ENCODE measurements at places on chromosomes 13 and 19.

- DNase-seq = no peak
These were observed 34.2 kb upstream of the SERTM1 start for GRCh38 chr13:36639610-36640009.

GRCh38 chr19:18446145-18446810, 8.3 kb upstream of the ISYNA1 start:
- no peak for DNase-seq

DNA sequence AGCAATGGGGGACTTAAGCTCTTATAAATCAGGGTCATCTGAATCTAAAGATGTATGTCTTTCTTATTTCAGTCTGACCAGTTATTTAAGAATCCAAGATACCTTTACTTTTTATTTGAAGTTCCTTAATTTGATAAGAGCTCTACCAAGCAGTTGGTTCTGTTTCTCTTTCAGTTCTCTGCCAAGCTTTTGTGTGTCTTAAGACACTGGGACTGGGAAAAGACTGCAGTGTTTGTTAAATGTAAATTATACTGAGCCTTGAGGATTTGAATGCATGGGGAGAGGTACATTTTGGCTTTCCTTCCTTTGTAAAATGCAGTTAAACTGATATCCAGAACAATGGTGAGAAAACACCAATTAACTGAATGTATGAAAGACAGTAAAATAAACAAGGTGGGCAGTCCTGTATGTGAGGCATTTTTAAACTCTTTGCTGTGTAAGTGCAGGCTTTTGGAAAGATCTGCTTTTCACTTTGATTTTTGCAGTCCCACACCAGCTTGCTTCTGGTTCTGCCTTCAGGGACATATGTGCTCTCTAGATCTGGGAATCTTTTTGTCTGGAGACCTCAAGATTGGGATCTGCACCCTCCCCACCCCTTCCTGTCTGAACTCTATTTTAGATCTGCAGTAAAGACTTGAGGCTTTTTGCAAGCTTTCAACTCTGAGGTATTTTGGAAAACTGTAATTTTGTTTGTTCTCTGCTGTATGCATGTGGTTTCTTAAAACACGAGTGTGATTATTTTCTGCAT, 77.6 kb downstream of the LRCH1 start:
- DNase-seq = no peak

DNA sequence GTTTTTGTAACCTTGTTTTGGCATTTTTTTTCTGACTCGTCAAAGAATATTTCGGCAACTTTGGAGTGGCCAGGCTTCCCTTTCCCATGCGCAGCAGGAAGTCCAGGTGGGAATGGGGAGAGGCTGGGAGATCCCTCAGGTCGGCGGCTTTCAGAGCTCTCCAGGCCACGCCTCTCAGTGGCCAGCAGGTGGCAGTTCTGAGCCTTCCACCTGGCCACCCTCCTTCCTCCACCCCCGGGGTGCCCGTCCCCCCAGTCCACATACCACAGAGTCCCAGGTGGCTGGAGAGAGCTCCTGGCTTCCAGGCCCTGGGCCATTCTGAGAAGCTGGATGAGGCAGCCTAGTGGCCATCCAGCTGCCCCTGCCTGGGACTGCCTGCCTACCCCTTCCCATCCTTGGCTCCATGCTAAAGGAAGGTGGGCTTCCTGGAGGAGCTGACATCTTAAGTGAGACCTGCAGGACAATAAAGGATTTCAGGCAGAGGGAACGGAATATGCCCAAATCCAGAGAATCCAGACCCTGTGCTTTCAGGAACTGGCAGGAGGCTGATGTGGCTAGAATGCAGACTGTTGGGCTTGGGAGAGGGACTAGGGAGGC, 46.3 kb downstream of the CCNE1 start:
- DNase-seq = peak; percentile 46

DNA sequence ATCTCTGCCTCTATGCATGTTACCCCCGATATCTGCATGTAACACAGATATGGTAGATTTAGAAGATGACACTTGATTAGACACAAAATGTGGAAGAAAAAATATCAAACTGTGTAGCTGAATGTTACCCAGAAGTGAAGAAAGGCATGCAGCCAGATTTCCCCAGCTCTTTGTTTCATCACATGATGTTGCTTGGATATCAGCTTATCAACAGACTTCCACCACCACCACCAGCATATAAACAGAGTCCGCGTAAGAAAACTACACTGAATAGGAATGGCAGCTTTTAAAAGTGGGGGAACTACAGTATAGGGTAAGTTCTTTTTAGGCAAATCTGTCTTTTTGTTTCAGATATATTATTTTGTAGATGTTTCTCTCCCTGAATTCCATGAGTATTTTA, at the start of gene FAM216B:
Gene FAM216B (plus strand): TSS at position 233 of the 400 bp plus-strand sequence. CDS start 2,484 bp downstream, outside the sequence.
- DNase-seq = no peak

- no peak for DNase-seq
These were observed 13.5 kb downstream of the PPP1R13L start for GRCh38 chr19:45391346-45391745.

DNA sequence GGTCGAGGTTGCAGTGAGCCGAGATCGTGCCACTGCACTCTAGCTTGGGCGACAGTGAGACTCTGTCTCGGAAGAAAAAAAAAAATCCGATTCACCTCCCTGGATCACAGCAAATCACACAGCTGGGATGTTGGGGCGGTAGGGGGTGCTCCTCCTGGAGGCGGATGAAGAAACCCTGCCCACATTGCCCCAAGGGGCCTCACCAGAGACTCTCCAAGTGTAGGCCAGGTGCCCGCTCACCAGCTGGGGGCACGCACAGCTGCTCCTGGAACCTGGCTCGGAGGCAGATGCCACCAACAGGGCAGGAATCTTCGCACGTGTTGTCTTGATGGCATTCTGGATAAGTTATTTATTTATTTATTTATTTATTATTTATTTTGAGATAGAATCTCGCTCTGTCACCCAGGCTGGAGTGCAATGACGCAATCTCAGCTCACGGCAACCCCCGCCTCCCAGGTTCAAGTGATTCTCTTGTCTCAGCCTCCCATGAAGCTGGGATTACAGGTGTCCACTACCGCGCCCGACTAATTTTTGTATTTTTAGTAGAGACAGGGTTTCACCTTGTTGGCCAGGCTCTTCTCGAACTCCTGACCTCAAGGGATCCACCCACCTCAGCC, 3.1 kb downstream of the UQCR11 start:
- no peak for DNase-seq
